Upper lobe of left lung (tissue), 6 donors: ENCODE measurements at places on chromosomes 12 and 14.

DNA sequence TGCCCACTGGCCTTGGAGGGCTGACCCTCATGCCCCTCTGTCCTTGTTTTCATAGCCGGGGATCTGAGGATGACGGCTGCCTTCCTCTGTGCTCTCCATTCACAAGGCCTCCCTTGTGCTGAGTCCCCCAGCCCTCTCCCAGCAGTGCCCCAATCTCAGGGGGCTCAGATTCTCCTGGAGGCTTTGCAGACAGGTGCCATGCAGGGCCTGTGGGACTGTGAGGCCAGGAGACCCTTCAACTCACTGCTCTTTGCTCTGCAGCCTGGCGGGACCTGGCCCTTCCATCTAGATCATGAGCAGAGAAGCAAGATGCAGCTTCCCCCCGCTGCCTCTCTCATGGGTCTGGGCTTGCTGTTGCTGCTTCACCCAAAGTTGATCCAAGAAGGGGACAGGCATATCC lies 356.0 kb downstream of the BCL11B start:
- DNase-seq: no peak

DNA sequence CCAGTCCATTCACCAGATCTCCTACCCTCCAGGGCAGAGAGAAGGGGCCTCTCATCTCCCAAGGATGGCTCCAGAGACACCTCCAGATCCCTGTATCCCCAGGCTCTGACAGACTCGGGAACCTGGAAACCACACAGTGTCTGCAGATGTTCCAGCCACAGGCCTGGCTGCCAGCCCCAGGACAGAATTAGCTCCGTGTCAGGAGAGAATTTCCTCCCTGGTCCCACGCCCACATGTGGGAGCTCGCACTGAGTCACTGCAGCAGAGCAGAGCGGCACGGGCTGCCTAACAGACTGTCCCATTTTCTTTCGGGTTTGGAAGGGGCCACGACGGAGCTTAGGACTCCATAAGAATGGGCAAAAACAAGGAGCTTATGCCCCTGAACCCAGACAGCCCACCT lies 33.6 kb downstream of the CMKLR1 start:
- no peak for DNase-seq

DNA sequence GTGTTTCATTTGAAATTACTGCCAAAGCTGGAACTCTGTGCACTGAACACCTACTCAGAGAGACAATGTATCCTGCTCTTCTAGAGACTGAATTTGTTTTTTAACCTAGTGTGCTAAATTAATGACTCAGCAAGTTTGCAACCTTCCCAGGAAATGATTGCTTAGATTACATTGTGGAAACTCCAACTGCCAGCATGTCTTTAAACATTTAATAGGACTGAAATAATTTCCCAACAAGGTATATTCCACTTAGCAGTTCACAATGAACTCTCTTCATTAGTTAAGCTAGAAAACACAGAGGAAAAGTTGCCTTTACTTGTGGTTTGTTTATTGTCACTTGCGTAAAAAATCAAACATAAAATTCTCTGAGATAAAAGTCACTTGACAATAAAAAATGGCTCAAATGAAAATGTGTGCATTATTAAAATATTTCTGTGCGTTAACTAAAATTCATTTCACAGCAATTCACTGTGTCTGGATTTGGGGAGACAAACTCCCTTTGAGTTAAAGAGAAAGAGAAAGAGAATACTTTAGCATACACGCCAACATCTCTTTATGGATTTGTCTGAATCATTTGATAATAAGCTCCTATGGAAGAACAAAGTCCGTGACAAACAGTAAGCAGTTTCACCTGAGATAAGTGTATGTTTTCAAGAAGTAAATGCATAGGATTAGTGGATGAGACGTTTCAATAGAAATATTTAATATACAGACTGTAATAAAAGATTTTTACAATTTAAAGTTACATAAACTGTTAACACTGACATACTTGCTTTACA lies 284.0 kb downstream of the PRKD1 start:
- no peak for DNase-seq

DNA sequence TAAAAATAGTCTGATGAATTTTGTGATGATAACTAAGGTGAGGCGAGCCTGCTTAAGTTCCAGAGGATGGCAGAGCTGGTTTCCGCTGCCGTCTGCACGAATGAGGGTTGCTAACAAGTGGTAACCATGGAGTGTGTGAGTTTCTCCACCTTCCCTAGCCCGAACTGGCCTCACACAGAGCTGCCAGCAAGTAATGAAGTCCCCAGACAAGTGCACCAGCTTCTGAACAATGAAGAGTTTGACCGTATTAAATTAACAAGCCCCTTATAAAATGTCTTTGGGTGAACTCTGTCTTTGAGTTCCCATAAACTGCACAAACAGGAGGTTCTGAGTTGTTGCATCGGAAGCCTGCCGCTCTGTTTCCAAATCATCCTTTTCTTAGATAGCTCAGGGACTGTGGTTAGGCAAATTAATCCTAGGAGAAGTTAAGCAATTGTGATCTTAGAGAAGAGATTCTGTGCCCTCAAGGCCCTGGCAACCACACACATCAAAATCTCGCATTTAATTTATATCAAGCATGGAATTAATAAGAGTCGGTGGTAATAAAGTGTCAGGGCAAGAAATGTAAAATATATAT lies 274.1 kb upstream of the DAAM1 start:
- DNase-seq: no peak

- no peak for DNase-seq
Observed at GRCh38 chr14:44420226-44420625, 86.9 kb downstream of the FSCB start.

- DNase-seq: peak; percentile 91
Observed at GRCh38 chr12:121803861-121804416, at the start of gene SETD1B. TSS of gene SETD1B (plus strand) at chr12:121804009. CDS start at chr12:121804738, 729 bp downstream.

DNA sequence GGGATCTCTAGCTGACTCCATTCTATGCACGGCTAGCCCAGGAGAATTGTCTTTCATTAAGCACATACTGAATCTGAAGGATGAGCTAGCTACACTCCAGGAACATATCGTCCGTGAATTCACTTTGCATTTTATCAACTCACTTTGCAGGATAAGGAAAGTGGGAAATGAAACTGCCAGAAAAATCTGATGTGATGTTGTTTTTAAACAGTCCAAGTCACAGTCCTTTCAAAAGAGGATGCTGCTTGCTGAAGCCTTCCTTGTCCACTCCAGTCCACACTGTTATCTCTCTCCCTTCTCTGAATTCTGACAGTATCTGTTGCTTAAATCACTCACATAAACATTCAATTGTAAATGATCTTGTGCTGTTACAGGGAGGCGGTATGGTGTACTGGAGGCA lies 12.7 kb upstream of the TMCC3 start:
- DNase-seq: no peak

DNA sequence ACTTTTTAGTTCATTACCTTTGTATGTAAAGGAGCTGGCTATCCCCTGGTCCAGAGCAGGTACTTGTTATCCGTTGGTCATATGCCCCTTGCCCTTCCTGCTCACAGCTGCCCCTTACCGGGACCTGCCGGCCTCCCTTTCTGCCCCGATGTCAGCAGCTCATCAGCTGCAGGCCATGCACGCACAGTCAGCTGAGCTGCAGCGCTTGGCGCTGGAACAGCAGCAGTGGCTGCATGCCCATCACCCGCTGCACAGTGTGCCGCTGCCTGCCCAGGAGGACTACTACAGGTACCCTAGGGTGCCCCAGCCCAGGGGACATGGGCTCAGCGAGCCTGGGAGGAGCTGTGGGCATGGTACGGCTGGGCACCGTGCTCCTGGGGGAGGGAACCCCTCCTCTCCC lies 2.3 kb upstream of the RNU7-1 start:
- DNase-seq: peak; percentile 81

DNA sequence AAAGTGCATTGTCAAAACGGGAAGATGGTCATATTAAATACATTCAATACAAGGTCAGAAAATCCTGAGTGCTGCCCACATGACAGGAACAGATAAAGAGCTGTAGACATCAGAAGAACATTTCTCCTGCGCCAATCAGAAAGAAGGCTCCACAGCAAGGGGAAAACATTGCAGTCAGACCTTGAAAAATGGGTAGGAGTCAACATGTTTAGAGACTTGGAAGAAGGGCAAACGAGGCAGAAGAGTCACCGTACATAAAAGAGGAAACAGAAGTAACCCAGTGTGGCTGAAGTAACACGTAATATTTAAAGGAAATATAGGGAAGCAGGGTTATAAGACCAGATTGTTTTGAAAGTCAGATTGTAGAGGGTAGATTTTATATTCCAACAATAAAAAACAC lies 11.9 kb downstream of the SPPL3 start:
- DNase-seq: no peak

GRCh38 chr12:67042697-67043131 lies 226.4 kb upstream of the CAND1 start:
- DNase-seq: no peak

- peak; percentile 43 for DNase-seq
Observed at GRCh38 chr14:73227812-73228781, 9.2 kb upstream of the PAPLN start.

DNA sequence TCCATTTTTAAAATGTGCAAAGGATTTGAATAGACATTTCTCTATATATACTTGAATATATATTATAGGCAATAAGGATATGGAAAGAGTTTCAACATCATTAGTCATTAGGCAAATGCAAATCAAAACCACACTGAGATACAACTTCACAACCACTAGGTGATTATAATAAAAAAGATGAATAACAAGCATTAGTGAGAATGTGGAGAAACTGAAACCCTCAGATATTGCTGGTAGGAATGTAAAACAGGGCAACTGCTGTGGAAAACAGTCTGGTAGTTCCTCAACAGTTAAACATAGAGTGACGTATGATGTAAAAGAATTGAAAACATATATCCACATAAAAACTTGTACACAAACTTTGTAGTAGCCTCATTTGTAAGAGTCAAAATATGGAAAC lies 11.7 kb upstream of the BATF start:
- no peak for DNase-seq

GRCh38 chr12:22333186-22333712 lies 1.3 kb downstream of the ST8SIA1 start:
- DNase-seq: no peak

DNA sequence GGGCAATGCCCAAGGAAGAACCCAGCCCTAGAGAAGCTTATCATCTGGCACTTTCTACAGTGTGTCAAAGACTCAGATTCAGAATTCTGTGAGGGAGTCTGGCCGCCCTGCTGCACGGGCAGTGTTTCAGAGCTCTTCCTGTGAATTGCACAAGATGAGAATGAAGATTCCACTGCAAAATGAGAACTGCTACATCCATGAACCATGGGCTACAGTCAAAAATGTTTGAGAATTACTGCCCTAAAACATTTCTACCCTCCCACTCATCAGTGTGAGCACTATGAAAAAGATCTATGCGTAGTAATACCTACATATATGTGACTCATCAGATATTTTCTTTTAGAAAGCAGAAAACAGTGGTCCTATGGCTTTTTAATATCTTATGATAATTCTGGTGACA lies 104.0 kb downstream of the STAB2 start:
- DNase-seq: no peak

DNA sequence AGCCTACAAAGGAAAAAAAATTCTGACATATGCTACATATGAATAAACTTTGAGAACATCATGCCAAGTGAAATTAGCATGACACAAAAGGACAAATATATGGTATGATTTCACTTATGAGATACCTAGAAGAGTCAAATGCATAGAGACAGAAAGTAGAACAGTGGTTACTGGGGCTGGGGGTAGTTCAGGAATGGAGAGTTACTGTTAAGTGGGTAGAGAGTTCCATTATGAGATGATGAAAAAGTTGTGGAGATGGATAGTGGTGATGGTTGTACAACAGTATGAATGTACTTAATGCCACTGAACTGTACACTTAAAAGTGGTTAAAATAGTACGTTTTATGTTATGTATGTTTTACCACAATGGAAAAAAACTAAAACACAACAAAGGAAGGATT lies 92.3 kb downstream of the SCAF11 start:
- no peak for DNase-seq

GRCh38 chr14:51365241-51365965 lies 125.4 kb downstream of the TMX1 start:
- no peak for DNase-seq

DNA sequence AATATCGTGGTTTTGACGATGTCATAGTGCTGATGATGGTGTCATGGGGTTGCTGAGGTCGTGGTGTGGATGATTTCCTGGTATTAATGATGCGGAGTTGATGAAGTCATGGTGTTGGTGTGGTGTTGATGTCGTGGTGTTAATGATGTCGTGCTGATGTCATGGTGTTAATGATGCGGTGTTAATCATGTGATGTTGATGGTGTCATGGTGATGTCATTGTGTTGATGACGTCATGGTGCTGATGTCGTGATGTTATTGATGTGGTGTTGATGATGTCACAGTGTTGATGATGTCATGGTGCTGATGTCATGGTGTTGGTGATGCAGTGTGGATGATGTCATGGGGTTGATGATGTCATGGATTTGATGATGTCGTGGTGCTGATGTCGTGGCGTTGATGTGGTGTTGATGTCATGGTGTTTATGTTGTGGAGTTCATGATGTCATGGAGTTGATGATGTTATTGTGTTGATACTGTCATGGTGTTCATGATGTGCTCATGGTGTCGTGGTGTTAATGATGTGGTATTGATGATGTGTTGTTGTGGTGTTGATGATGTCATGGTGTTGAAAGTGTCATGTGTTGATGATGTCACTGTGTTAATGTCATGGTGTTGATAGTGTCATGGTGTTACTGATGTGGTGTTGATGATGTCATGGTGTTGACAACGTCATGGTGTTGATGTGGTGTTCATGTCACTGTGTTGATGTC lies 48.5 kb upstream of the RIMBP2 start:
- no peak for DNase-seq

GRCh38 chr12:4526923-4527546 lies 11.7 kb upstream of the RAD51AP1 start:
- DNase-seq: no peak

- DNase-seq: no peak
Observed at GRCh38 chr12:23752245-23752644, 197.2 kb downstream of the SOX5 start.

- no peak for DNase-seq
Observed at GRCh38 chr12:48482198-48482597, at the start of gene C12orf54. TSS of gene C12orf54 (plus strand) at chr12:48482498. CDS start at chr12:48483297, 799 bp downstream.

- no peak for DNase-seq
Observed at GRCh38 chr14:73829526-73830431, 21.9 kb upstream of the PTGR2 start.

- peak; percentile 76 for DNase-seq
Observed at GRCh38 chr14:101965181-101965544, 790 bp downstream of the DYNC1H1 start.

GRCh38 chr12:62659453-62660295 lies 193.0 kb downstream of the MON2 start:
- no peak for DNase-seq

- DNase-seq: no peak
Observed at GRCh38 chr14:73887318-73887616, 608 bp downstream of the ZNF410 start.

GRCh38 chr14:23468704-23469126 lies 788 bp upstream of the NGDN start:
- DNase-seq: no peak
